Stimulated activated CD4-positive, alpha-beta T cell treated with anti-CD3 and anti-CD28 coated beads, Interleukin-15, amount 100 ng/mL, for 48 hours (primary cell): ENCODE measurements at places on chromosomes 1 and 21.

- no peak for DNase-seq
These were observed 56.8 kb downstream of the KCNAB2 start for GRCh38 chr1:6102532-6102845.

GRCh38 chr1:214895011-214895600 lies 187.4 kb upstream of the KCNK2 start:
- DNase-seq, result no peak

DNA sequence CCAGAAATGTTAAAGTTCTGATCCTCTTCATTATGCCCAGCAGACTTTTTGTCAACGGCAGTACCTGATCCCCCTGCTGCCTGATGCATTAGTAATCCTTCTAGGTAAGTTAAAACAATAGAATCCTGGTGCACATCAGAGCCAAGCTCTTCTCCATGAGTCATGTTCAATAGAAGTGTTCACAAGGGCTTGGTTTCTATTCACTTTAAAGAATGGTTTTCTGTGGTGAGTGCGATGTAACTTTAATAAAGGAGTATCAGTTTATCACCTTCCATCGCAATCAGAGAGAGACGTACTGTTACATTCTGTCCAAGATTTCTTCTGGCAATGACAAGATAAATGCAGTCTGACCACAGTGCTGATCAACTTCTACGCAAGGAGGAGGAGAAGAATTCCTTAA lies 96.8 kb downstream of the NRIP1 start:
- DNase-seq, result no peak

DNA sequence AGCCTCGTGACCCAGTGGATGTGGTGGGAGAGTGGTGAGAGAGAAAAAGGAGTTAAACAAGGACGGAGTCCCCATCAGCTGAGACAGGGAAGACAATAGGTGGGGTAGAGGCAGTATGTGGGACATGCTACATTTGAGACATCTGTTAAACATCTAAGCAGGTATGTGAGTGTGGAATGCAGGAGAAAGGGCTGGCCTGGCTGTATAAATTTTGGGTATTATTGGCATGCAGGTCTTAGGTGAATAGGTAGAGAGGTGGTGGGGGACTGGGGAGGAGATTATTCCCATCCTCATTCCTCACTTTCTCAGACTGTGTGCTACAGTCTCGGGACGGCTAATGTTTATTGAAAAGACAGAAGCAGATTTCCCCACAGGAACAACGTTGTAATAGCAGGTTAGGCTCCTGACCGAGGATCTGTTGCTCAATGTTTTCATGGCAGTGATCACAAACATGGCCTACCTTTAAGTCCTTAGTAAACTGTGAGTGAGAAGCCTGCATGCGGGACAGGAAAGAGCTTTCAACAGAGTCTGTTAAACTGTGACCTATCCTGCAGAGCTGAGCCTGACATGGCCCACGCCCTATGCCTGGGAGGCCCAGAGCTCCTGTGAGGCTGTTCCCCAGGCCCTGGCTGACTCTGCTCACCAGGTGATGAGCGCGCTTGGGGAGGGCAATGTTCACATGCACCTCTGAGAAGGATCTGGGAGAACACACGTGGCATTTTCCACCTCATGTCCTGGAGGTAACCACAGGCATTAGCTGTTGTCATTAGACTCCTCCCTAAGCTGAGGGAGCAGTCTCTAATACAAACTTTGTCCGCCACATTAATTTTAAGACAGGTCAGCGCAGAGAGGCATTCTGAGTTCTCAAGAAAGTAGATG lies 16.5 kb downstream of the VSIG8 start:
- DNase-seq, result no peak

DNA sequence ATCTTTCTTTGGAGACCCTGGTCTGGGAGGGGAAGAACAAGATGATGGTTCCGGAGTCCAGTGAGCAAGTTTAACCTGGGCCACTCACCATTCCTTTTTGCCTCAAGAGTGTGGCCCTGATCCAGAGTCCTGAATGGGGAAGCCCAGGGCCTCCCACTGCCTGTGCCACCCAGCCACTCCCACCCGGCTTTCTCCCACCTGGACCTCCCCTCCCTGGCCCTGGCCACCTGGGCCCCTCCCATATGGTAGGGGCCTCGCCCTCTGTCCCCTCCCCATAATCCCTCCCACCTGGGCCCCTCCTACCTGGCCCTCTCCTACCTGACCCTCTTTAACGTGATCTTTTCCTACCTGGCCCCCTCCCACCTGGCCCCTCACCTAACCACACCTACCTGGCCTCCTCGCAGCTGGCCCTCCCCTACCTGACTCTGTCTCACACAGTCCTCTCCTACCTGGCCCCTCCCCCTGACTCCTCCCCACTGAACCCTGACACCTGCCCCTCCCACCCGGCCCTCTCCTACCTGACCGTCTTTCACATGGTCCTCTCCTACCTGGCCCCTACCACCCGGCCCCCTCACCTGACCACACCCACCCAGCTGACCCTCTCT lies 220.7 kb upstream of the VAMP3 start:
- no peak for DNase-seq

DNA sequence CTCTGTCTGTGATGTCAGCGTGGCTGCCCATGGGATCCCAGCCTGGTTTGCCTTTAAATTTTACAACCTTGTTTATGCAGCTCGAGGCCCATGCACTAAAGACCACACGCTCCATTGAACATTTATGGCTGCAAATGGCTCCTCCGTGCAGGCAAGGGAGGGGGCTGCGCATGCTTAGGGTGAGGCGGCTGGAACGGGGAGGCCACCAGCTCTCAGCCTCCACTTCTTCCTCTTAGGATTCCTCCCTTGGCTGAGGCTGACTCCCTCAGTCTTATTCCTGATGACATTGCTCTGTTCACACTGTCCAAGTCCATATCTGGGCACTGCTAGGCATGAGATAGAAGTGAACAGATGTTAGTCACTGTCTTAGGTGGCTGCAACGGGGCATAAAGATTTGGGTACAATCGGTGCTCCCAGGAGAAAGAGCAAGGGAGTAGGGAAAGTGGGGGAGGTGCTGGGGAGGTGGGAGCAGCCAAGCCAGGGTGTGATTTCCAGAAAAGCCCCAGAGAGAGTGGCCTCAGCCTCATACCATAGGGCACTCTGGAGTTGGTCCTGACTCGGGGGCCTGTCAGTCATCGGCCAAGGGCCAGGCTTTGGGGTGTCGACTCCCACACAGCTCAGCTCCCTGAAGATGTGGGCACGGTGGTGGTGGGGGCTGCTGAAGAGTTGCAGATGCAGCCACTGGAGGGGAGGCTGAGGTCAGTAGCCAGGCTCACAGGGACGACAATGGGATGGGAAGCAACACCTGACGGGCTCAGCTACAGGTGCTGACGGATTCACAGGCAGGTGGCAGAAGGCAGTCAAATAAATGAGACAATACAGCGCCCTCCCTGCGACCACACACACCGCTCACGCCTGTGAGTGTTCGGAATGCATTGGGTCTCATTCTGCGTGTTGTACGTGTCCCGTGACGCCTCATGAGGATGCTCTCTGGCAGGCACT lies 37.3 kb upstream of the ACTL8 start:
- DNase-seq, result no peak

DNA sequence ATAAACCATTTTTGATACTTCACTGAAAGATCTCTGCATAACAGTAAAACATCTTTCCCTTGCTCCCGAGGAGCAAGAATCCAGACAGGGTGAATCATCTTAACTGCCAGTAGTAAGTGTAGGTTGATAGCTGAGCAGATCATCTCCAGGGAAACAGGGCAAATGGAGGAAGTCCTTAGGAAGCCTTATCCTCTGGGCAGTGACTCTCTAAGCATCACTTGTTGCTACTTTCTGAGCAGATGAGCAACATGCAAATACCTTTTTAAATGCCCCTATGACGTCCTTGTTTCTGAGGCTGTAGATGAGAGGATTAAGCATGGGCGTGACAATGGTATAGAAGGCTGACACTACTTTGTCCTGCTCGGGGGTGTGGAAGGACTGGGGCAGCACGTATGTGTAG lies 8.9 kb downstream of the OR2T11 start:
- no peak for DNase-seq

DNA sequence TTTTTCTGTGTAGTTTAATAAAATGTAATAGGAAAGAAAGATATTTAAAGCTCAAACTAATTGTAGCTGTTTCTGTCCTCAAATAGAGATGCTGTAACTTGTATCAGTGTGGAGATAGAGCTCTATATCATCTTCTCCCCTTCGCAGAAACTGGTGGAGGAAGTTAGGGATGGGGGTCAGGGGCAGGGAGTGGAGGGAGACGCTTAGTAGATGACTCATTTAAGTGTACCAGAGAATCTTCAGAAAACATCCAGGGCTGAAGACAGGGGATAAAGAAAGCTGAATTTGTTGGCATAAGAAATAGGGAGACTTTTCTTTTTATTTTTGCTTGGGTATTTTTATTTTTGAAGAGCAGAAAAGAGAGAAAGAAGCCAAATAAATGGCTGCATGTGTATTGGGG lies 282.6 kb upstream of the DPYD start:
- DNase-seq, result no peak

DNA sequence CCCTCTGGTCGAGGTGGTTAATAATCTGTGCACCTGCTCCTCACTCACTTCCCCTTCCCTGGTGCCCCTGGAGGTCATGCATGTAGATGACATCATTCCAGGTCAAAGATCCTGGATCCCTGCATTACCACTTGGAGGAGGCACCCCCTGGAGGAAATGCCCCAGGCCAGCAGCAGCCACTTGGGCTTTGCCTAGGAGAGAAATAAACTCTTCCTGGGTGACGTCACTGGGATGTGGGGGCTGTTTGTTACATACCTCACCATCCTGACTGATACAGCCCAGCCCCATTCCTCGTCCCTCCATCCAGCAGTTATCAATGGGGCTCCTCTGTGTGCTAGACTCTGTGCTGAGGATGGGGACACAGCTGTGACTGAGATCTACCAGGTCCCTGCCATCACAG lies 433.6 kb downstream of the PTPRU start:
- no peak for DNase-seq

DNA sequence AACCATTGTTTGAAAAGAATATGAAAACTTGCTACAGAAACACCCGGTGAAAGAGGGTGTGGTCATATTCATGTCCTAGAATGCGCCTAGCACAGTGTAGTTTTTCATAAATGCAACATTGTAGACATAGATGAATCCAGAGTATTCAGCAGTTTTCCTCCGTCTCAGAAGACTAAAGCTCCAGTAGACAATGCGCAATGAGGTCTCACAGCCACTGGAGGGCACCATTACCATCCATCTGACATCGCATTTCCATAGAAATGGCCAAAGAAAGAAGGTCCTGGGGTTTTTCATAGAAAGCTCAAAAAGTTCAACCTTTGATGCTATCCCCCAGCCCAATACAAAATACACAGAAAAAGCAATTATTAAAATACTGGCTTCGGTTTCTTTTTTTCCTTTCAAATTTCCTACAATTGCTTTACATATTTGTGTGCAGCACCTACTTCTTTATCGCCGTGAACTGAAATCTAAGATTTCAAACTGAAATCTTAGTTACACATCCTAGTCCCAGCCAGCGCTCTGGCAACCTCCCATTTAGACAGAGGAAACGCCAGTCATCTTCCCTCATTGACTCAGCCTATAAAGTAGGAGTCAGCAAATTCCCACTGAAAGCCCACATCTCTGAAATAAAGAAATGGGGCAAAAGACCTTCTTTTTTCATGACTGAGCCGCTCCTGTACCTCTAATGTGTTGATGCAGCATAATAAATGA lies 3.9 kb upstream of the CD58 start:
- DNase-seq, result no peak

GRCh38 chr1:77582905-77583304 lies 99.6 kb downstream of the ZZZ3 start:
- no peak for DNase-seq

DNA sequence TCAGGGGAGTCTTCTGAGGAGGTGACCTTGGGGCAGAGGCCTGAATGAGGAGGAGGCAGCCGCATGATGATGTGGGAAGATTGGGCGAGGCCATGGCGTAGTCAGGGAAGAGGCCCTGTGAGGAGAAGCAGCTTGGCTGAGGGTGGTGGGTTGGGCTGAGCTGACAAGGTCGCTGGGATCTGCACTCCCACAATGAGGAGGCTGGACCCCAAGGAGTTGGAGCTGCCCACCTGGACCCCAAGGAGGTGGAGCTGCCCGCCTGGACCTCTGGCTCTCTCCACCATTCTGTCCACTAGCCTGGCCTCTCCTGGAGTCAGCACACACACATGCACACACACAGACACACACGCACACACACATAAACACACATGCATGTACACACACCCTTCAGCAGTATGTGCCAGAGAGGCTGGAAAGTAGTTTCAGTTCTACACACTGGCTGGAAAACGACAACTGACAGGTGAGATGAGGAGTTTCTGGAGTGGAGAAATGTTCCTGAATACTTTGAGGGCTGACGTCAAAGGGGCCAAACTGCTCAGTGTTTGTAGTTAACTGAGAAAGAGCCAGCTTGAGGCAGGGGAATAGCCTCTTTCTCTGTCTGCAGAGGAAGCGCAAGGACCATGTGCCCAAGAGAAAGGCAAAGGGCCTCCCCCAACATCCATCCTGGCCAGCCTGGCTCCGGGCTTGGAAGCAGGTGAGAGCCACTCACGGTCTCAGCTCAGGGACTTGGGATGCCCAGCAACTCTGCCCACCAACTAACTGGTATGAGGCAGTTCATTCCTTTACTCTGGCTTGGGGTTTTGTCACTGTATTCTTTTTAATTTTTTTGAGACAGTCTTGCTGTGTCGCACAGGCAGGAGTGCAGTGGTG lies 7.1 kb downstream of the SMPDL3B start:
- no peak for DNase-seq

GRCh38 chr1:177800400-177801088 lies 169.3 kb downstream of the SEC16B start:
- DNase-seq, result no peak

- DNase-seq, result no peak
These were observed 22.9 kb downstream of the BCAS2 start for GRCh38 chr1:114558544-114558943.

DNA sequence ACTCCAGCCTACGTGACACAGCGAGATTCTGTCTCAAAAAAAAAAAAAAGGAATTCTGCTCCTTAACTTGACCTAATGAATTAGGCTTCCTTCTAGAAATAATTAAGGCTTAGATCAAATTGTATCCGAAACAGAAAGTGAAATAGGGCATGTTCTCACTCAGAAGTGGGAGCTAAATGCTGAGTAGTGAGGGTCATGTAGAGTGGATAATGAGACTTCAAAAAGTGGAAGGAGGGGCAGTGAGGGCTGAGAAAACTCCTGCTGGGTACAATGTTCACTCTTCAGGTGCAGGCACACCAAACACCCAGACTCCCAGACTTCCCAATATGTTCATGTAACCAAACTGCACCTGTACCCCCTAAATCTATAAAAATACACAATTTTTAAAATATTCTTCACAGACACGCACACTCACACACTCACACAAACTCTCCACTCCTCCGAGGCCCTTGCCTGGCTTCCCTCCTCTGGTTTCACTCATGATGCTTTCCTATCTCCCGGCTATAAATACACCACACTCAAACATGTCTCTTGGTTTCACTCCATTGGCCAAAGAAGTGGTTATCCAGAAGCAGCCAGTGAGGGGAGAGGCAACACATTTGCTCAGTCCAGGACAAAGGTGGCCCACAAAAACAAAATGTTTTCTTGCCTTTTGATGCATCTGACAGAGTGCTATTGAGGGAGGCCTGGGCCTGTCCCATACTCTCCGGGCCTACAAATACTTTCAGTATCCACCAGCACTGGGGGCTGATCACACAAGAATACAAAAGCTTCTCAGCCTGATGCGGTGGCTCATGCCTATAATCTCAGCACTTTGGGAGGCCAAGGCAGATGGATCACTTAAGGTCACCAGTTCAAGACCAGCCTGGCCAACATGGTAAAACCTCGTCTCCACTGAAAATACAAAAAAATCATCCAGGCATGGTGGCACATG lies 249.2 kb downstream of the TOMM20 start:
- DNase-seq, result no peak

- no peak for DNase-seq
These were observed 60.6 kb downstream of the WARS2 start for GRCh38 chr1:119079881-119080280.

- no peak for DNase-seq
These were observed 14.7 kb upstream of the HYI start for GRCh38 chr1:43468414-43468813.
